Endothelial cell of umbilical vein (primary cell): ENCODE measurements at places on chromosomes 7 and 10.

DNA sequence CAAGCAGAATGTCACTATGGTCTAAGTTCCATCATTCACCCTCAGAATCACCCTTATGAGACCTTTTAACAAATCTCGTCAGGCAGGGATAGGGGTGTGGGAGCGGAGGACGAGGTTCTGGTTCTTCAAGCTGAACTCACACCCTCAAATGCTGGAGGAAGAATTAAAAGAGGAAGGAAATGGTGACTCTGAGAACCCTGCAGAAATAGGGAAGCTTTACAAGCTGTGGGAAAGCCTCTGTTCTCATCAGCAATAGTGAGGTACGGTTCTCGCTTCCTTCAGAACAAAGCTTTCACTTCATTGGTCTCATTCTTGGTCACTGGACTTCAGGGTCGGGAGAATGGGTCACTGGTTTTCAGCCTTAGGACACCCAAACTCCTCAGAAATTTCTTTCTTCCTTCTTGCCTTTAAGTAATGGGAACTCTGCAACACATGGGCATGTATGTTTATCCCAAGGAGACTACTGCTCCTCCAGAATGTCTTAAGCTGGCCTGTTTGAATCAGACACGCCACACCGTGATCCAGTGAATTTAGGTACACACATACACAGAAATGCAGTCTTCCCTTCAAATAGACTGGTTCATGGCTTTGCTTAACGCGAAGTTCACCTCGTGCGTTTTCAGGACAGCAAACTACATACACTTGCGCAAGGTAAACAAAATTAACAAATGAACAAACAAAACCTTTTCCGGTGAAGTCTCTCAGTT is 226.0 kb downstream of the SFMBT2 start:
- no peak for DNase-seq

GRCh38 chr7:115106316-115106715 is 184.4 kb downstream of the MDFIC start:
- no peak for DNase-seq

DNA sequence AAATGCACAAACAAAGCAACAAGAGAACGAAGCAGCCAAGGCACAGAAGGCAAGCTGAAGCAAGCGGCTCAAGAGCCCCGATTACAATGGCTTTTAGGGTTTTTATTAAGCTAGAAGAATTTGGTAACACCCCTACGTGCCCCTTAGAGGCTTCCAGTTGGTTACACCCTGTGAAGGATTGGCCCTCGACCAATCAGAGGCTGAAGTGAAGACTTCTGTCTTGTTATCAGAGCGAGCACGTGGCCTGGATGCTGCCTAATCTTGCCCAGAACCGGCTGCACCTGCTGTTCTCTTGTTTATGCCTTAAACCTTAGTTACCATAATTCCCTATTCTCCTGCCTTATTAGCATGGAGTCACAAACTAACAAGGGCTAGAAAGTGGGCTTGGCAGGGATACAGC is 21.4 kb downstream of the KCNK18 start:
- DNase-seq: no peak

GRCh38 chr10:42941295-42941644 is 135.6 kb upstream of the RET start:
- no peak for DNase-seq

DNA sequence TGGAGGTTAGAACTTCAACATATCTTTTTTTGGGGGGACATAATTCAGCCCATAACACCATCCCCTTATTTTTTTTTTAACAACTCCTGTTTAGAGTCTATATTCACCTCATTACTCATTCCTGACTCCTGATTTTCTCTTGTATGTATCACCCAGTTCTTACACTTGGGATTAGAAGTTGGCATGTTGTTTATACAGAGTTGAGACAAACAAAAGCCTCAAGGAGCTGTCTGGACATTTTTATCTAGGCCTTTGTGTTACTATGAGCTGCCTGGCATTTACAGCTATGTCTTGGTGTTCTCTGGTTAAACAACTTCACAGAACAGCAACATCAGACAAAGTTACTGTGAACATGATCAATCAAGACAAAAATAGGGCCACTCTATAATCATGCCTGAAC is 517.5 kb downstream of the KIF20B start:
- DNase-seq: no peak

GRCh38 chr10:116298586-116298985 is 25.6 kb upstream of the GFRA1 start:
- DNase-seq: no peak

GRCh38 chr7:12300415-12300814 is 89.3 kb downstream of the TMEM106B start:
- no peak for DNase-seq

- no peak for DNase-seq
These were observed 26.6 kb downstream of the GPER1 start for GRCh38 chr7:1114505-1114904.

DNA sequence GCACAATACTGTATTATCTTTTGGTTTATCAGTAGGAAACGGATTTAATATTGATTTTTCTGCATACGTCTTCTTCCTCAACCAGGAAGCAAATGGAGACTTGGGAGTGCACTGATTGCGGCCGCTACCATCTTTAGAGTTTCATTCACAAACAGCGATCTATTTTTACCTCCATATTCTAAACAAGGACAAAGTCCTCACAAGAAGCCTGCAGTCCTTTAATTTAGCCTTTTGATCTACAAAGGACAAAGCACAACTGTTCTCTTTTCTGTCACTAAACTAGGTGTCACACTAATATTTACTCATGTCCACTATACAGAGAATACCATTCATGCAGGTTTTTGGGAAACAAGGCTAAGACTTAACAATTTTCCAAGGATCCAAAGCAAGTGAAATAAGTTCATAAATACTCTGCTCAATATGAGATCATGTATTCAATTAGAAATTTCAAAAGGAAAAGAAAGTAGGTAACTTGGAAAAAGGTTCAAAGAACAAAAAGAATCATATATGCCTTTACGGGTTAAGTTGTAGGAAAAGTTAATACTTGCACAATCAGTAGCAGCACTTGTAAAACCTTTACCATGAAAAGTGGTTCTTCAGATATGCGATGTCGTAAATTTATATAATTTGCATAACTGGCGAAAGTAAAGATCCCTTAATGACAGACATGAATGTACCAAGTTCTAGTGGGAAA is 92.1 kb downstream of the UPF2 start:
- DNase-seq: no peak
